ENCODE measurements at places on chromosomes 1 and 21.

DNA sequence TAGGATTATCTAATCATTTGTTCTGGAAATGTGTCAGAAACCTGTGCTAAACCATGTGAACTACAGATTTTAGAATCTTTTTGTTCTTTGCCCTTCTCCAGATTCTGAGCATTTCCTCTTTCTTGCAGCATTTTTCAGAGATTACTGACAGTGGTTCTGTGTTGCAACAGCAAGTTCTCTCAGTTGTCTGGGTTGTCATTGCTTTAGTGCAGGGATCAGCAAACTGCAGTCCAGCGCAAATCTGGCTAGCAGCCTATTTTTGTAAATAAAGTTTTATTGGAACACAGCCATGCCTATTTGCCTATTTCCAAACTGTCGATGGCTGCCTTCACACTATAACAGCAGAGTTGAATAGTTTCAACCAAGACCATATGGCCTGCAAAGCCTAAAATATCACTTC is 66.3 kb upstream of the LRRC8D start:
- peak; percentile 57 for DNase-seq

GRCh38 chr1:118958140-118958539 is 30.0 kb downstream of the TBX15 start:
- no peak for DNase-seq

DNA sequence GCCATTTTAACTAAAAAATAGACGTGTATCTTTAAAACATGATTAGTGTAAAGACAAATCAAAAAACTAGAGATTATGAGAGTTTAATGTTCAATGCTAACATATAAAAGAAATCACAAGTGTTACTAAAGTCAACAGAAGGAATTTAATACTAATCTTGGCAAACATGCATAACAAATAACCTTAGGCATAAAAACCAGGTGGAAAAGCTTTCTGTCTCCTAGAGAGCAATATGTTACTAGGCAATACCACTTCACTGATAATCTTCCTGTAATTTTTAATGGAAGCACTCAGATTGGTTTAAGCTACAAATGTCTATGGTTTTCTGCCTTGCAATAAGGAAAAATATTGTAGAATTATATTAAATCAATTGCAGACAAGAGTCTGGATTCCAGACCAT is 121.9 kb downstream of the NME7 start:
- DNase-seq, result no peak

DNA sequence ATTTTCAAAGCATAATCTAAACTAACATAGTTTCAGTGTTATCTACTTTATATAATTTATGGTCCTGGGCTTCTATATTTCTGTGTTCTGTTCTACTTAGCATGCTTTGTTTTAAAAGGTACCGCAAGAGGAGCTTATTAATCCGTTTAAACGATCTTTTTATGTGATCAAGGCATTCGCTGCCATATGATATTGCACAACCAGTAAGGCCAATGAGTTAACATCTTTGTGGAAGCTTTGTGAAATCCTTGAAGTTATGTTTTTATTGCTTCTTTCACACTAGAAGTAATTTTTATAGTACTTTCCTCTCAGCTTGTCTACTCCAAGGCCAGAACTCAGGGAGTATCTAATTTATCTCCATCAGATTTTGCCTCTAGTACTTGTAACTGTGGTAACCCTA is 8.9 kb downstream of the LRRC8C start:
- no peak for DNase-seq

DNA sequence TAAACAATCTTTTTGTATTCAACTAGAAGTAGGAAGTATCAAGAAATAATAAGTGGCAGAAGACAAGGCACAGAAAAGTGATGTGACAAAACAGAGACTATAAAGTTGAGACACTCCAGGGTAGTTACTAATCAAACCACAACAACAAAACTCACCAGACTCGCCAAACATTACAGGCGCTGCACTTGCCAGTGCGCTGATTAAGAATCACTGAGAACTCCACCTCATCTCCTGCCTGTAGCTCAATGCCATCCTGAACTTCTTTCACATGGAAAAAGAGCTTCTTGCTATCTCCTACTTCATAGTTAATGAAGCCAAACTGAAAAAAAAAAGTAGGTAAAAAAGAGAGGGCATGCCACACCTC is 2.8 kb upstream of the NRAS start:
- DNase-seq, result no peak

DNA sequence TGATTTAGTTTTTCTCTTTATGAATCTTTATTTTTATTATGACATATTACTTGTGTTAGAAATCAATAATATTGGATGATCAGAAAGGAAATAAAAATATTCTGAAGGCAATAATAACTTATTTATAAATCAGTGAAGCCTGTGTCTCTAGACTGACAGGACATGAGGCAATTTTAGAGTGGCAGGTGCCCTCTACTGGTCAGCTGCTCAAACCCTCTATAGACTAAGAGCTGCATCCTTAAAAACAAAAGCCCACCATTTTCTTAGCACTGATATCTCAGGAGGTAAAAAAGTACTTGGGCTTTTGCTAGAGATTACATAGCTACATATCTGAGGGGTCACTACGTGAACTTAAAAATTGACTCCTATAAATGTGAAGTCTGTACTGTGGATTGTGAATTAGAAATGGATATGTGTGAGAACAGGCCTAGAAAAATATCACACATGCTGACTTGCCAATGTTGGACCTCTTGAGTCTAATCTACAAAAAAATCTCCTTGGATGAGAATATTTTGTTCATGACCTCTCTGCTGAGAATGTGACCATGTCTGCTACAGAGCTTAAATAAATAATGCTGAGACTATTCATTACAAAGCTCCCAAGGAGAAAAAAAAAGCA is 597.9 kb upstream of the ADAMTS5 start:
- no peak for DNase-seq

DNA sequence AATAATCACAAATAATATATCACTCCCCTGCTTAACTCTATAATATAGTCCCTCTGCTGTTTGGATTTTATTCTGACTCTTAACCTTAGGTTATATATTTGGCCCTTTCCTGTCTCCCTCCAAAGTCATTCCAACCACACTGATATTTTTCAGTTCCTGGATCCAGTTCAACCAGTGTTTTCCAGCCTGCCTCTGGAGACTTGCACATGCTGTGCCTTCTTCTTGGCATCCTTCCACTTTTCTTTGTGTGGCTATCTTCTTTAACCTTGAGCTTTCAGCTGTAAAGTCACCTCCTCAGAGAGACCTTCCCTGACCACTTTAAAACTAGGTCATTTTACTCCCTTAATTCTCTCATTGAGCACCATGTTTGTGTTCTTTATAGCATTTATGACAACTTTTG is 19.4 kb downstream of the CERS2 start:
- no peak for DNase-seq

DNA sequence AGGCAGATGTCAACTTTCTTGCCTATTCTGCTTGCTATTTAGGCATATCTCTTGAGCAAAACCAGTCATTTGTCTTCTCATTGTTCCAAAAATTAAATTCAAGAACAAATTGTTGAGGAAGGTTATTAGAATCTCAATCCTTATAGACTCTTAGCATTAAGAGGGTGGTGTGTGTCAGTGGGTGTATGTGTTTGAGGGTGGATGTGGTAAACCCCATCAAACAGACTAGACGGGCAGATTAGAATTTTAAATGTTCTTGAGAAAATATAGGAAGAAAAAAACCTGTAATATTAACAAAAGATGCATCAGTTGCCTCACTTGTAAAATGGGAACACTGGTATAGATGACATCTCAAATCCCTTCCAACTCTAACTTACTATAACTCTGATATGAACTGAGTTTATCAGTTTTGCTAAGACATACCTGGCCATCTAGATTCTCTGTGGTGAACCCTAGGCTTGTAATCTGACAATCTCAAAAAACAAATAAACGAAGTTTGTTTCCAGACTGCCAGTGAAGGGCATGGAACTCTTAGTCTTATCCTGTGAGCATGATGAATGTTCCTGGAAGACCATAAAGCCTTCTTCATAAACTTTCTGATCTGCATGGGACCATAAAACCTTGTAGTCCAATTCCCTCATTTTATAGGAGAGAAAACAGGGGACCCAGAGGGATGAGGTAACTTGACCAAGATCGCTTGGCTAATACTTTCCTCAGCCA is 176.3 kb upstream of the SGIP1 start:
- DNase-seq, result no peak

DNA sequence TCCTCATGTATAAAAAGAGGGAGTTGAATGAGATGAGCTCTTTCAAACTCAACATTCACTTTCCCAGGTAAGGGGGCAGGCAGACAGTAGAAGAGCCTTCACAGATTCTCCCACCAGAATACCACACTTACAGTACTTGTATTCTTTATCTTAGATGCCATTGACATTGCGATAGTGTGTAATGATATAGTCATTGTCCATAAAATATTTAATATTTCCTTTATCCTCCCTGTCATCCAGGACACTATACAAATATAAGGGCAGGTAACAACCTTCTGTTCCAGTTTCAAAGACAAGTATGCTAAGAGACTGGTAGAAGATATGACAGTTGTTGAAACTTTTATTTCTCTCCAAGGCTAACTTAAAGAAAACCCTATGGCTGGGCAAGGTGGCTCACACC is 56.5 kb upstream of the MTF2 start:
- no peak for DNase-seq

DNA sequence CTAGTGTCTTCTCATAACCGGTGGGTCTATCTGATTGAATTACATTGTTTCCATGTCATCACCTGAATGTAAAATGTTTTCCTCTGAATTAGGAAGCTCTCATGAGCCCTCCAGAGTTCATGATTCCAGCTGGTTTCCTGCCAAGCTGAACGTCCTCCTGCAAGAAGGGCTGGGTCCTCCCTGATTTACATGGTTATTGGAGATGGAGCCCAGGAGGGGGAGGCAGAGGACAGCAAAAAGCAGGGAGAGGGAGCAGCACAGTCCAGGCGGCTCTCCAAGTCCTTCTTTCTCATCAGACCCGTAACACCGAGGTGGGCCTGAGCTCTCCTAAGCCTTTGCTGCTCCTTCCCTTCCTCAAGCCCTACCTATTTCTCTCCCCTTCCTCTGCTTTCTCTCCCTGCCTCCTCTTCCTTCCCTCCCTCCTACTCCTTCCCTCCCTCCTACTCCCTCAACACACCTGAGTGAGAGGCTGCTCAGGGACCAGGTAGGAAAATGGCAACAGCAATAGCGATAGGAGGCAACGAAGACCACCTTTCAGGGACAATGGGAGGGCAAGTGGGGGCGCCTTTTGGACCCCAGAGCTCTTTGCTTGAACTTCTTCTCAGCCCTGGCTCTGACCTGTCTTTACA is 265.9 kb downstream of the PRDM2 start:
- no peak for DNase-seq

GRCh38 chr21:43987509-43987908 is 24.6 kb upstream of the TRAPPC10 start:
- no peak for DNase-seq

- DNase-seq, result no peak
Measured at GRCh38 chr1:184152434-184152898, 100.9 kb downstream of the TSEN15 start.

DNA sequence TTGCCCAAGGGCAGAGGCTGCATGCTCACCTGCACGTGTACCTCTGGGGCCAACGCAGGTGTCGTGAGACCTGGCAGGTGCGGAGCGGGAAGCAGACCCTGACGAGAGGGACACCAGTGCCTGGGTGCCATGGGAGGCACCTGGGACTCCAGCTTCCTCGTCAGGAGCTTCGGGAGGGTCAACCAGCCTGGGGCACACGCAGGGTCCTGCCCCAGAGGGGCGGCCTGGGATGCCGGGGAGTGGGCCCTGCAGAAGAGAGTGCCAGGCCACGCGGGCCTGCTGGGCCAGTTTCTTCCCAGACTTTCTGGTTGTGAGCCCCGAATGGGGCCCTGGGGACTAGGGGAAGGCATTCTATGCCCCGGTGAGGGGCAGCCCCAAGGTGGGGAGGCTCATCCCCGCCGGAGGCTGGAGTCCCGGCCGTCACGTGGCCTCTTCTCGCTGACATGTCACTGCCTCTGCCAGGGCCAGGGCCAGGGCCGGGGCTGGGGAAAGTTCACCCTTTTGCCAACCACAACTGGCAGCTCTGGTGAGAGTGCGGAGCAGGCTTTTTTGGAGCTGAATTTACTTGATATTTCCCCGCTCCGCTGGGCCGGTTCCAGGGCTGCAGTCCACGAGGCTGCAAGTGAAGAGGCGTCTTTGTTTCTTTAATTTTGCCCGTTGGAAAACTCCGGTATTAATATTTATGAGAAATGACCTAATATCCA is 38.5 kb upstream of the ACTRT2 start:
- no peak for DNase-seq
